ENCODE measurements at places on chromosomes 2 and 18.

GRCh38 chr2:30714811-30715709 lies 92.2 kb downstream of the CAPN13 start:
- no peak for DNase-seq

GRCh38 chr2:43482961-43483360 lies 112.9 kb downstream of the THADA start:
- DNase-seq: no peak

- DNase-seq: no peak
Observed at GRCh38 chr18:35002120-35002519, 39.1 kb upstream of the MAPRE2 start.

DNA sequence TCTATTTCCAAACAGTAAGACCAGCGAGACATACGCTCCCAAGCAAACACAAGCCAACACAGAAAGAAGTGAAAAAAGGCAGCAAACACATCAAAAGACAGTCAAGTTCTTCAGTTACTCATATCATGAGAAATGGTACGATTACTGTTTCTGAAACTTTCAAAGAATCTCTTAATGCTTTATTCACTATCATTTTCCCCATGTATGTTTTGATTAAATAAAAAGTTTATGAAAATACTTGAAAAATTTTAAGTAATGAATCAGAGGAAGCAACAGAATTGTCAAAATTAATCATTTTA lies 114.9 kb downstream of the HDAC4 start:
- DNase-seq: no peak

DNA sequence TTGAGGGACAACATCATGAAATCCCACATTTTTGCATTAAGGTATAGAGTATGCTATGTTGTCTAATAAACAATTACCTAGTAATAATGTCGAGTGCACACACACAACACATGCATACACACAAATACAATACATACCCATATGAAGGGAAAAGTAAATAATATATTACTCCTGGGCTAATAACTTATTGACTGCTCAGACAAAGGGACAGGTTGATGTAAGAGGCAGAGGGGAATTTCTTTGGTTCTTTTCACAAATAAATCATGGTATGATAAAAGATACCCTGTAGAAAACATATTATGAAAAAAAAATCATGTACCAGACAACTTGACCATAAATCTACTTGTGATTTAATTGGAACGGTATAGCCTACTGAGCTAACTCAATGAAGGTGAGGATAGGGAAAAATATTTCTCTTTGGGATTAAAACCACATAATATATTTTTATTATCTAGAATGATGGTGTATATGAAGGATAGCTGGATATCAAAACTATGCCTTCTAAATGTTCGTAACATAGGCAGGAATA lies 398.7 kb upstream of the LRRTM4 start:
- no peak for DNase-seq

- no peak for DNase-seq
Observed at GRCh38 chr2:229955663-229956062, 33.4 kb downstream of the FBXO36 start.

DNA sequence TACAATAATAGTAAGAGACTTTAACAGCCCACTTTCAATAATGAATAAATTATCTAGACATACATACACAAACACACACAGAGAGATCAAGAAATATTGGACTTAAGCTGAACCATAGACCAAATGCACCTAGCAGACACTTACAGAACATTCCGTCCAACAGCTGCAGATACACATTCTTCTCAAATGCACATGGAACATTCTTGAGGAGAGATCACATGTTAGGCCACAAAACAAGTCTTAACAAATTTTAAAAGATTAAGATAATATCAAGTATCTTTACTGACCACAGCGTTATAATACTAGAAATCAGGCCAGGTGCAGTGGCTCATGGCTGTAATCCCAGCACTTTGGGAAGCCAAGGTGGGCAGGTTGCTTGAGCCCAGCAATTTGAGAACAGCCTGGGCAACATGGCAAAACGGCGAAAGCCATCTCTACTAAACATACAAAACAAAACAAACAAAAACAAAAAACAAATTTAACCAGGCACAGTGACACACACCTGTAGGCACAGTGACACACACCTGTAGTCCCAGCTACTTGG lies 7.4 kb downstream of the CERKL start:
- DNase-seq: no peak

DNA sequence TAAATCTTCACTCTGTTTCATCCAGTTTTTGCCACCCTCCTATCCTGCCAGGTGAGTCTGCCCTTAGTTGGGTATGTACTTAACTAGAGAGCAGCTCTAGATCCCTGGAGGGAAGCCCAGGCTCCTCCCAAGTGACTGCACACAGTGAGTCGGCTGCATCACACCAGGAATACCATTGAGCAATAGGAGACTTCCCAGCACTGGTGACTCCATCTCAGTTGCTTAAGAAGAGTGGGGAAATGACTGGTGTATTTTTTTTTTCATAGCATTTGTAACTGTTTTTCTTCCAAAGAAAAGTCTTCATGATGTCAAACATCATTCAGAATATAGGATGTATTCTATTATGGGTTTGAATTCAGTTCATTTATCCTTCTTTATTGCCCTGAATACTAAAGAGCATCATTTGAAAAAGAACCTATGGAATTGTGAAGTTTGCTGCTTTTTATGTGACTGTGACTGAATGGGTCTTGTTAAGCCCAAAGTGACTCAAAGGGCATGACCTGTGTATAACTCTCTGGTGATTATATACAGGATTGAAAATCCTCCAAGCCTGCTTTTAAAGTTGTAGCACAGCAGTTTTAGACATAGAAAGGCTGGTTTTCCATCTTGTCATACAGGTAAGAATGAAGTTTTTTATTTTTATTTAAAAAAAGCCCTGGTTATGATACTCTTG lies 84.3 kb downstream of the MAP3K20 start:
- no peak for DNase-seq

GRCh38 chr18:39635966-39636365 lies 2070.4 kb upstream of the CELF4 start:
- no peak for DNase-seq

DNA sequence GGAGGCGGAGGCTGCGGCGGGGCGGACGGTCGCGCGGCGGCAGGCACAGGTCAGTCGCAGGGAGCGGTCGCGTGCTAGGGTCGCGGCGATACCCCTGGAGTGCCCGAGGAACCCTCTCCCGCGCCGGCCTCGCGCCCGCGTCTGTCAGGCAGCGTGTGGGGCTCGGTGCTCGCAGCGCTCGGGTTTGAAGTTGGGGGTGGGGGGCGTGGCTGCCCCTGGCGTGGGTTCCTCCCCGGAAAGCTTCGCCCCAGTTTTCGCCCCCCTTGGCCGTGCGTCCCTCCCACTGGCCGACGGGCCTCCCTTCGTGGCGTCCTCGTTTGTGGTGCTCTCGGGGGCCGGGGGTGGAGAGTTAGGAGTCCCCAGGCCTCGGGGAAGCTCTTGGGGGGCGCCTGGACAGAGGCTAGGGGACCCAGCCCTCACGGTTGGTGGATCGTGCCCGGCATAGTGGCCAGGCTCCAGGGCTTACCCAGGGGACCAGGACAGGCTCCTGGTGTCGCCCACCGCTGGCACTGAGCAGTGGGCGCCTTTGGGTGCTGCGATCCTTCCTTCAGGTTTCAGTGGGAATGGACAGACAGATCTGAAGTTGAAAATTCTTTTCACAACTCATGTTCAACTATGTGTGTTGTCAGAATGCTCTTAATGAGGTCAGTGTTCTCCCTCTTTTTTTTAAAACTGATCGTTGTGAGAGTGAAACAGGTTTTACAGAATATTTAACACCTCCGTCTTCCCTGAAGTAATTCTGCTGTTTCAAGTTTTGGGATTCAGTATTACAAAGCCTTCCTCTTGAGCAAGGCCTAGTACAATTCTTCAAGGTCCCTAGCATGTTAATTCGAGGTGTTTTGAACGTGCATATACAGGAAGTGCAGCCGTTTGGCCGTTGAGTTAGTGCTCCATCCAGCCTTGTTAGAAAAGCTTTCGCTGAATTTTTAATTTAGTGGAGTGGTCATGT lies 604 bp downstream of the RALBP1 start:
- peak; percentile 11 for DNase-seq

GRCh38 chr18:13070460-13070859 lies 79.3 kb downstream of the CEP192 start:
- DNase-seq: no peak

DNA sequence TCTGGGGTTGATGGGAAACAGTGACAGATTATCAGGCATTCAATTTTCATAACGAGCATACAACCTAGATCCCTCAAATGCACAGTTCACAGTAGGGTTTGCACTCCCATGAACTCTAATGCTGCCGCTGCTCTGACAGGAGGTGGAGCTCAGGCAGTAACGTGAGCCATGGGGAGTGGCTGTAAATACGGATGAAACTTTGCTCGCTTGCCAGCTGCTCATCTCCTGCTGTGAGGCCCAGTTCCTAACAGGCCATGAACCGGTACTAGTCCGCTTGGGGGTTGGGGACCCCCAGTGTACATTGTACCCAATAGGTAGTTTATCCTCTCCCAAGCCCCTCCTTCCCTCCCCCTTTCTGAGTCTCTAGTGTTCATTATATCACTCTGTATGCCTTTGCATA lies 94.6 kb downstream of the PTH2R start:
- no peak for DNase-seq

- no peak for DNase-seq
Observed at GRCh38 chr2:144796936-144797335, 277.0 kb upstream of the ZEB2 start.

DNA sequence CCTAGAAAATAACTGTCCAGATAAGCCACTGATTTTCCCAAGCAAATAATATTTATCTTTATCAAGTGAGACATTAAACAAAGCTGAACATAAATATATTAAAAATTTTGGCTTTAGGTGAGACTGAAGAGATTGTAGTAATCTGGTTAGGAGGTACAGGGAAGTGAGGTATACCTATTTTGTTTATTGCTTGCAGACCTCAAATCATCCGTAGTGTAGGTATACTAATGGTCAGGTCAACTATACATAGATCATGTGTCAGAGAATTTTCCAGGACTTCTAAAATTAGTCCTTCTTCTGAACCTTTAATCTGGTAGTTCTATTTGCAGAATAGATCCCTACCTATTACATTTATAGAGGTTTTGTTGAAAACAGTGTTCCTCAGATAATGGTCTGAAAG lies 41.5 kb downstream of the SP140 start:
- no peak for DNase-seq

GRCh38 chr2:172177581-172177980 lies 74.9 kb upstream of the DLX2 start:
- DNase-seq: no peak

DNA sequence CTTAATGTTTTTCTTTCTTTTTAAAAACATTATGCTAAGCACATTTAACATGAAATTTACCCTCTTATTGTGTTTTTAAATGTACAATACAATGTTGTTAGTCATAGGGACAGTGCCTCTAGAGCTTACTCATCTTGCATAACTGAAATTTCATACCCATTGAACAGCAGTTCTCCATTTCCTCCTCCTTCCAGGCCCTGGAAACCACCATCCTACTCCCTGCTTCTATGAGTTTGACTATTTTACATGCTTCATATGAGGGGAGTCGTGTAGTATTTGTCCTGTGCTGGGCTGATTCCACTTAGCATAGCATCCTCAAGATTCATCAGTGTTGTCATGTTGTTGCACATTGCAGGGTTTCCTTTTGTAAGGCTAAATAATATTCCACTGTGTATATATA lies 92.6 kb downstream of the SPATS2L start:
- DNase-seq: no peak

GRCh38 chr2:19802086-19802841 lies 99.5 kb downstream of the TTC32 start:
- no peak for DNase-seq

DNA sequence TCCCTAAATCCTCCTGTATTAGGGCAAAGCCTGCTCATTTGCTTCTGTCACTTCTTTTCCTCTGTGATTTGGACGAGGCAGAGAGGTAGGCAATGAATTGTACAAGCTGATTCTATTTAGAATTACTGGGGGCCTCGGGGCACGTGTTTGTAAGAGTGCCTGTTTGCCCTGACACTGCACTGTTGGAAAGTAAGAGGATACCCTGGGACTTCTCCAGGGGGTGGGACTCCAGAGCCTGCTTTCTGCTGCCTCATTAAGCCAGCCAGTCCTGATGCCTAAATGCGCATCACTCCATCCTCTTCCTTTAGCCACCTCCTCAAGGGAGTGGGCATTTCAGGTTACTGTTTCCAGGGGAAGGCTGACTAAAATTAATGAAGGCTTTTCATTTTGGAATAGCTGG lies 134.3 kb downstream of the TDRD15 start:
- DNase-seq: no peak

DNA sequence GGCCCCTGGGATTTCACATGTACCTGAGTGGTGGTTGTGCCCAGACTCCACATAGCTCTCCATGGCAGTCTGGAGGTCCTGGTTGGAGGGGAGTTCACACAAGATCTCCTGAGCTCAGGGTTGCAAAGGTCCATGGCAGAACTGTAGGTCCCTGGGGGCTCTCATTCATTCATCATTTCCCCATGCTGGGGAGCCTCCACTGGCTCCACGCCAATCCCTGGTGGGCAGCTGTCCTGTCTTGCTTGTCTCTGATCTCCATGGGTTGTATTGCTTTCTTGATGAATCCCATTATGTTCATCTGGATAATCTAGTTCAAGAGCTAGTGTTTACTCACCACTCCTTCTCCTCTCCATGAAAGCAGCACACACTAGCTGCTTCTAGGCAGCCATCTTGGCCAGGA lies 42.4 kb downstream of the ZSWIM2 start:
- DNase-seq: no peak

DNA sequence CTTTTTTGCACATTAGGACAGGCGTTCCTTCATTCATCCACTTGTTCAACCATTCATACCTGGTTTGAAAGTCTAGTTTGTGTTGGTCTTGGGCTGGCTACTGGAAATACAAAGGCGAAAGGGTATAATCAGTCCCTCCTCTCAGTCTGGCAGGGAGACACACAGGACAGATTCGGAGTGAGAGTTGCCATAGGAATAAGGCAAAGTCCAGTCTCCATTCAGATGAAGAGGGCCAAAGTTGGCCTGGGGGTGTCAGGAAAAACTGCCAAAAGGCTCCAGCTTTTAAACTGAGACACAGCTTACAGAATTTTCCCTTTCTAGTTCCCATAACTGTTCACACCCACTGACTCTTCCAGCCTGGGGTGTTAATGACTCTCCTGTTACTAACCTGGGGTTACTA lies 96.3 kb upstream of the AQP4 start:
- DNase-seq: no peak

GRCh38 chr2:25421820-25422411 lies 80.2 kb upstream of the DNMT3A start:
- DNase-seq: no peak

DNA sequence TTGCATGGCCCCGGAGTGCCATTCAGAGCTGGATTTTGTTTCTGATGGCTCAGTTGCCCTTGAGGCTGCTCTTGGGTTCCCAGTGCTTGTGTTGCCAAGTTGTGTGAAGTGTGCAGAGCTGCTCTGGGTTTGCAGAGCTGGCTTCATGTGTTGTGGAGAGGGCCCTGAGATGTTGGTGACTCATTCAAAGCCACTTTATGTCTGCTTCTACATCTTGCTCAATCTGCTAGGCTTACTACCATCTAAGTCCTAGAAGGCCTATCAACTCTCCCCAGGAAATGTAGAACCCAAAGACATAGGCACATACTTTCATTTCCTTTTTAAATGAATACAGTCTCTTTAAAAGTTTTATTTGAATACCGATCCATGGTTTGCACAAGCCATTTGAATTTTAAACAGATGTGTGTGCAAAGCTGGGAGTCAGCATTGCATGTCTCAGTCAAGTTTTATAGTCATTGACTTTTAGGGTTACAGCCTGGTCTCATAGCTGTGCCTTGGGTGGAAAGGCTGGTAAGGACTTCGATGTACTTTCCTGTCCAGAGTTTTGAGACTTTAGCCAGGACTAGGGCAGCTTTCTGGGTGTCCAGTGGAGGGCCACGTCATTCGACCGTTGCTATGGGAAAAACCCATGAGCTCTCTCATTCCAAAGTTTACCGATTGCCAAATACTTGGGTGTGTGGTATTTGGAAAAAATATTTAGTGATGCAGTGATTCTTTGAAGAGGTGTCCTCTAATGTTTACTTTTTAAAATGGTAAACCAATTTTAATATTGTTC lies 105.0 kb downstream of the LTBP1 start:
- DNase-seq: no peak

Measured in stimulated activated CD8-positive, alpha-beta memory T cell treated with anti-CD3 and anti-CD28 coated beads, Interleukin-15, amount 100 ng/mL, for 1 hour (primary cell).